ENCODE measurements at places on chromosomes 4 and X.

- no peak for DNase-seq
These were observed 85.3 kb downstream of the ABLIM2 start for GRCh38 chr4:8073206-8073863.

DNA sequence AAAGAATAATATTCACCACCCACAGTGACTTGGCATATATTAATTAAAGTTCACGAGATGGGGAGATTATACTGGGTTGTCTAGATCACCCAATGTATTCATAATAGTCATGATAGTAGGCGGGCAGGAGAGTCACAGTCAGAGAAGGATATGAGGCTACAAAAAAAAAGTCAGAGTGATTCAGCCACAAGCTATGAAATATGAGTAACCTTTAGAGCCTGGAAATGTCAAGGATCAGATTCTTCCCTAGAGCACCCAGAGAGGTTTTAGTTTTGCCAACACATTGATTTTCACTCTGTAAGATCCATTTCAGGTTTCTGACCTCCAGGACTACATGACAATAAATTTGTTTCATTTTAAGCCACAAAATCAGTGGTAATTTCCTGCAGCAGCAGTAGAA is 501.9 kb downstream of the GABRG1 start:
- no peak for DNase-seq

DNA sequence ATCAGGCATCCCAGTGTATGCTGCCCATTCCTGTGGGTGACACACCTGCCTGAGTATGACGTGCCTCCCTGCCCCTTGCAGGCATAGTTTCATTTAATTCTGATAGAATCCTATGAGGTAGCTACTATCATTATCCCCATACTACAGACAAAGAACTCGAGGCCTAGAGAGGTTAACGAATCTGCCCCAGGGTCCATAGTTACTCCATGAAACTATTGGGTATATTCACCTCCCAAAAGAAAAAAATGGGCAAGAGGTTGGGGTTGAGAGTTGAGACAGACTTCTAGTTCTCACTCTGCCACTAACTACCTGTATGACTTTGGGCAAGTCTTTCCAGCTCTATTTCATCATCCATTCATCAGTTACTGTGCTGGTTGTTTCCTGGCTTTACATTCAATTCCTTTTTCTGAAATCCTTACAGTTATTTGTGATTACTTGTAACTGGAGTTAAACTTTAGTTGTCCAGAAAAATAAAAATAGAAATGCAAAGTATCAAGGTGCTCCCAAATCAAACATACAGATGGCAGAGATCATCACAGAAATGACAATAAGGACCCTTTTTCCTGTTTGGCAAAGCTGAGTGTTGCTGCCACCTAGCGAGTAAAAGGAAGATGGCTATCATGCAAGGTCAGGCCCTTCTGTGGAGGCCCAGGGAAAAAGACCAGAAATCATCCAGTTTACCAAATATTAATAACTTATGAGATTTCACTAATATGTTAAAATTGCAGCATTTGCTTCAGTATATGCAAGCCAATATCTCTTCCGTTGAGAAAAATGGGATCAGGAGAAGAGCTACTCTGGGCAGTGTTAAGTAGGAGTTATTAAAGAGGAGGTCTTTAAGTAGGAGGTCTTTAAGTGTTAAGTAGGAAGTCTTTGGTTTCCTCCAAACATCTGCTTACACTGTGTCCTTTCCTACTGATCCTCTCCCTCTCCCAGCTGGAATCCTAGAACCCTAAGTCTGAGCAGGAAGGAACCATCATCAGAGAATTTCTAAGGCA is 17.1 kb upstream of the MAP7D3 start:
- peak; percentile 51 for DNase-seq

GRCh38 chr4:14529653-14530052 is 472.6 kb upstream of the CPEB2 start:
- DNase-seq = no peak

DNA sequence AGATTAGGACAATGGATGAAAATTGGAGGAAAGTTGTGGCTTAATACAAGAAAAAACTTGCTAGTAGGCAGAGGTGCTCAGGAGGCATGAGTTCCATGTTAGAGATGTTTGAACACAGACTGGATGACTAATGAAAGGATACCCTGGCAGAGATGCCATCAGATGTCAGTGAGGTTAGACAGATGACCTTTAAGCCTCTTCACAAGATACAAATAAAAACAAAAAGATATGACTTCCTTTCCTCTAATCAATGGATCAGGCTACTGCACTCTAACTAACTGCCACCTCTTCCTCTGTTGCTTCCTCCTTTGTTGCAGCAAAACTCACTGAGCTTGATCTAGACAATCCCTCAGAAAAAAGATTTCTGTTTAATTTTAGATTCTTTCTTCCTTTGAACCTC is 14.7 kb downstream of the STAP1 start:
- no peak for DNase-seq

DNA sequence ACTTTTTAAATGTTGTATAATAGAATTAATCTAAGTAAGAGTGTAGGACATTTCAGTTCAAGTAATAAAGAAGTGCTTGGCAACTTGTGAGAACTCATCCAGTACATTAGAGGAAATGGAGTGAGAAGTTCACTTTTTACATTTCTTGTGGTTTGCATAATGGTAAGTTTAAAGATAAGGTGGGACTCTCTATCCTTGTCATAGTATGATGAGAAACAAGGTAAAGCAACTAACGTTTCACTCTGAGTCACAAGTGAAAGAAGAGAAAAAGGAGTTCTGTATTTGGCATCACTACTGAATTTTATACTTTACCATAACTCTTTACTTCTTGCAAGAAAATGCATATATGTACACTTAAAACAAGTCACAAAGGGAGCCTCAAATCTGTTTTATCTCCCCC is 219.4 kb downstream of the SLC4A4 start:
- DNase-seq = no peak

DNA sequence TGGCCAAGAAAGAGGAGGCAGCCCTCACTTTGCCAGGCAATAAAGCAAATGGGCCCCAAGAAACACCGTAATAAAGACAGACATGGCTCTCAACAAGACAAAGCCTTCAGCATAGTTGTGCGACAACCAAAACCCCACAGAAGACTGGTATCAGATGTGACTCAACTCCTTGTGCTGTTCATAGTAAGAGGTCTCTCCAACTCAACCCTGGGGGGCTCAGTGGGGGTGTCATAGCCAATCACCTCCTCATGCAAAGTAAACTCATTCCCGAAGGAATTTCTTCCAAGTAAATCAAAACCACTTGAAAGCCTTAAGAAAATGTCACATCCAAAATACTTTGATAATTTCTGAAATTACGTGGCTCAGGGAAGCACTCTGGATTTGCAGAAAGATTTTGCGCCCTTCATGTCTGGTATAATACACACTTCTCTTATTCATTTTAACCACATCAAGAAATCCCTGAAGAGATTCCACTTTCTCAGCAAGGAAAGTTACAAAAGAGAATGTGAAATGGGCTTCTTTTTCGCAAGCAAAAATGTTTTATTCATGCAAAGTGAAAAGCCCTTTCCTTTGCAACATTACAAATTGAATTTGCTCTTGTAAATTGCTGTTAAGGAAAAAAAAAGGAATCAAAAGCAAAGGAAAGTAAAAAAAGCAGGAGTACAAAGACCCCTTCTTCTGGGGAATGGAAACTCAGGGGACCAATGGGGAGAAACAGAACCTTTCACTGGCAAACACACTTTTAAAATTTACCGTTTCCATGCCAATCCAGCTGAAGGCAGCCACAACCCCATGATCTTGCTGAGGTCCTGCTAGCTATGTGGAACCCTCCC is 137.4 kb downstream of the NSUN7 start:
- no peak for DNase-seq

All from activated gamma-delta T cell treated with Interleukin-2 at 50 U/mL for 16 hours (primary cell).